ENCODE measurements at places on chromosomes 3 and 15.

DNA sequence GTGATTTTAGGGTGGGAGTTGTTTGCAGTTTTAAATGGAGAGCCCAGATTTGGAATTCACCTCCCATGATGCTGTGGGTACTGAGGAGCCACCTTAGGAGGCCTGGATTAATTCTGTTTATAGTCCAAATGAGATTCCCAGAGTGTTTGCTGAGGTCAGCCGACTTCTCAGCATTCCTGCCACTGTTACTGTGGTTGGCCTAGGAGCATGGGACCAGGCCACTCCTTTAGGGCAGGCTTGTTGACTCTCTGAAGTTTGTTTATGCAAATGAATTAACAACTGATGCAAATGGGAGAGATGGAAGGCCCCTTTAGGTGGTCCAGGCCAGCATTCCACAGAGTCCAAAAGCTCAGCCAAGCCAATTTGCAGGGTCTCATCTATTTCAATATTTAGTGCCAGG lies 46.1 kb downstream of the CACNA2D3 start:
- no peak overlapping the region for H3K27ac ChIP-seq
- H3K4me3 ChIP-seq, result no peak overlapping the region
- no peaks in the 10 kb centered on the region for H3K27me3 ChIP-seq
- no peaks in the 10 kb centered on the region for H3K36me3 ChIP-seq

DNA sequence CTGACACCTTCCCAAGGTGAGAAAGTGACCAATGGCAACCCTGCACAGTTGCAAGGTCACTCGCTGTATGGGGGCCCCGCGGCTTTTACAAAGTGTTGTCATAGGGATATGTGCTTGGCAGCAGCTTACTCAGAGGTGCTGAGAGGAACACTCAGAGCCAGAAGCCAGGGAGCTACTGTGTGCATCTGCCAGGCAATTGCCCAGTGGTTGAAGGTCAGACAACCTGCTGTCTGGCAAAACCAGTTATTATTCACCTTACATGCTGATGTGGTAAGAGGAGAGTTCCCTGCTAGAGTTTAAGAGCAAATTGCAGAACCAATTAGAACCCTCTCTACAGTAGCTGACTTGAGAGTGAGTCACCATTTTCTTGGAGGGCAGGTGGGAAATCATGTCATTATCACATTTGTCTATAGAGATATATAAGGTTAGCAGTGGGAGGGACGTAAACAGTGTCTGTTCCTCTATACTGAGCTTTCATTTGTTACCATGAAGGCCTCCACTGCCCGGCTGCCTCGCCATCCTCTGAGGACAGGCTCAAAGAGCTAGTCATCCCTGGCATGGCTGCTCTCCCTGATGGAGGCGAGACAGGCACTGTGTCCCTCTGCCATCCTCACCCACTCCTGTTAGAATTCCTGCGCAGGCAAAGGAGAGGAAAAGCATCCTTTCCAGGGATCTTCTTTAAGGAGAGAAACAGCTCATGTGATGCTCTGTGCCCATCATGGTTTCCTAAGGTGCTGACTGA lies 274.4 kb downstream of the PLCL2 start:
- H3K36me3 ChIP-seq, result no peaks in the 10 kb centered on the region
- no peak for DNase-seq
- H3K4me1 ChIP-seq, result no peaks in the 10 kb centered on the region
- H3K27me3 ChIP-seq, result no peaks in the 10 kb centered on the region

GRCh38 chr15:48112242-48112641 lies 8.5 kb upstream of the SLC24A5 start:
- peak; percentile 40 for DNase-seq
- H3K36me3 ChIP-seq, result no peaks in the 10 kb centered on the region
- H3K4me3 ChIP-seq, result no peak overlapping the region
- H3K4me1 ChIP-seq, result no peaks in the 10 kb centered on the region
- H3K27me3 ChIP-seq, result no peaks in the 10 kb centered on the region

GRCh38 chr3:71388535-71389120 lies 194.9 kb downstream of the FOXP1 start:
- peaks cover 16% of the 10 kb centered on the region for H3K4me1 ChIP-seq
- H3K27me3 ChIP-seq, result no peaks in the 10 kb centered on the region
- no peak for DNase-seq
- H3K36me3 ChIP-seq, result no peaks in the 10 kb centered on the region
- peak overlapping the region; percentile 28 for H3K27ac ChIP-seq
